Keratinocyte (primary cell): ENCODE measurements at places on chromosomes 7 and 10. TPM values are rescaled to one million over a fixed set of nuclear protein-coding genes. Genes with fewer than 3 reads are reported as not detected.

DNA sequence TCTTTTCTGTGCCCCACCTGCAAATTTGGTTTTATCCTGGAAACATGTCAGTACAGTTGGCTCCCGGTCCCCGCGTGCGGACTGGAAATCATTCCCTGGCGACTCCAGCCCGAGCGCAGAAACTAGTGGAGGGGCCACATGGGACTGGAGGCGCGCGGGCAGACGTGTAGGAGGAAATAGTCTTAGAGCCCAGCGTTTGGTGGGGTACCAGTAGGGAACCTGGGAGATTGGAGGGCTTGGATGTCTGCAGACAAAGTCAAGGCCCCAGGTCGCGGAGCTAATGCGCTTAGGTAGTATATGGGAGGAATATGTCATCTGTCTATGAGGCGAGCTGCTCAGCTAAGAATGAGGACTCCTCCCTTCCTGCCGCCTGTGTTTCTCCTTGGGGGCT lies 1.3 kb downstream of the GALNT17 start:
- H3K4me3 ChIP-seq = no peak overlapping the region
- no peaks in the 10 kb centered on the region for H3K36me3 ChIP-seq
- no peaks in the 10 kb centered on the region for H3K4me1 ChIP-seq

DNA sequence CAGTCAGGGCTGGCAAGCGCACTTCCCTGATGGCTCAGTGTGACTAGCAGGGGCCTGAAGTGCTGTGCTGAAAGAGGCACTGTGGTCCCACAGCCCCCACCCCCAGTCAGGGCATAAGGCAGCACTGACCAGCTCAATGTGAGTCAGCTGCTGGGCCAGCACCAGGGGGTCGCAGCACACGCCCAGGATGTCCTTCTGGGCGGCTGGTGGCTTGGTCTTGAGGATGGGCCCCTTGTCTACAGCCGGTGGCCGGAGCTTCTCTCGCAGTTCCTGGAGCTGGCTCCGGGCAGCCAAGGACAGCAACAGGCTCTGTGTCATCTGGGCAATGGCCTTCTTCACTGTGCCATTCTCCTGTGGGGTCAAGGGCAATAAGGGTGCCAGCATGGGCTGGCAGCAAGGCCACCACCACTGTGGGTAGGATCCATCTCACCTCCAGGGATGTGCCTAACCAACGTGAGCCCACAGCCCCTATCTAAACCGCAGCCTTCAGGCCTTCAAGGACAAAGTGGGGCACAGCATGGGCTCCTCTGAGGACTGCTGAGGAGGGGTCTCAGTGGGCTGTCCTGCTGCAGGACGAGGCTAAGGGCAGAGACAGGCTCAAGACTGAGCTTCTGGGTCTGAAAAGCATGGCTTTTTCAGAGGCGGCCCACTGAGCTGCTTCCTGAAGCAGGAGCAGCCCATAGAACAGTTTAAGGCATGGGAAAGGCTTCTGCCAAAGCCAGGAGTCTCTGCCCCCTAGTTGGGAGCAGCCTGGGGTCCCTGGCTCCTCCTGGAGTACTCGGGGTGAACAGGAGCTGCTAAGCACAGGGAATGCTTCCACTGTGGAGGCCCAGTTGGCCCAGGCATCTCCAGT lies 62.5 kb downstream of the CSGALNACT2 start:
- no peaks in the 10 kb centered on the region for H3K36me3 ChIP-seq
- DNase-seq = no peak
- H3K27me3 ChIP-seq = no peaks in the 10 kb centered on the region
- no peaks in the 10 kb centered on the region for H3K4me1 ChIP-seq
- H3K27ac ChIP-seq = no peak overlapping the region

DNA sequence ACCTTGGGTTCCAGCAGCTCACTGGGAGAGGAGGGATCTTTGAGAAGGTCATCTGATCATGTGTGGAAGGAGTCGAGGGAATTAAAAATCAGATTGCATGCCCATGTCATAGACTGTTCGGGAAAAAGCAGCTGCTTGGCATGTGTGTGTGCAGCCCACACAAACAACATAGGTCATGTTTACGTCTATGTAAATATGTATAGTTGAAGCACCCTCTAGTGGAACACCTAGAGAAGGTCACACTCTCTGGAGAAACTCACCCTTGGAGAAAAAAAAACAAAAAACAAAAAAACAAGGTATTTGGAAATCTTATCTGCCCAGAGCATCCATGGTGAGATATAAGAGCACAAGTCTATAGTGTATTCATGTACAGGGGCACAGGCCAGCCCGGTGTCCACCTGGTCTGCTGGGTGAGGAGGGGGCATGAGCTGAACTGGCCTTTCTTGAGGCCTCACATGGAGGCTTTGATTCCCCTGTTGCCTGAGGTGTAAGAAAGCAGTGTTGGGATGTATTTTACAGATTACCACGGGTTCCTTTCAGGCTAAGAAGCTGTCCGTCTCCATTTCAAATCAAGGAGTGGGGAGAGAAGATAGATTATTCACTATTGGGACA lies 98.0 kb downstream of the NPY start:
- peaks cover 11% of the 10 kb centered on the region for H3K4me1 ChIP-seq
- no peaks in the 10 kb centered on the region for H3K36me3 ChIP-seq
- H3K27ac ChIP-seq = no peak overlapping the region
- no peaks in the 10 kb centered on the region for H3K27me3 ChIP-seq
- DNase-seq = no peak

LAMTOR4 gene
- 99.2 to 151 TPM (median 115 TPM) in 3 replicates for polyA plus RNA-seq

DNA sequence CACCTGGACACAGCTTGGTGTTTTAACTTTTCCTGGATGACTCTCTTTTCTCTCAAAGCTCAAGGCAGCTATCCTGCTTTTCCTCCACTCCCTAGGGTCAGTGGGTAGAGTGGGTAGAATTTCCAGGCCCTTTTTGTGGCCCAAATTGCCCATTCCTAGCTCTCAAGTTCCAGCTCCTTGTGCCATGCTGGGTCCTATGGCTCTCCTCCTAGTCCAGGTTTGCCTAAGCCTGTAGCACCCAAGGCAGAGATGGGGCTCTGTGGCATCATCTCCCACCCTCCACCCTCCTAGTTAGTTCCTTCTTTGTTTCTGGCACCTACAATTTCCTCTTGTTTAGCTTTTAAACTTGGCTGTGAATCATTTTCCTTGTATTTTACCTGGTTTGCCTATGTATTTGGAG lies 9.7 kb downstream of the CPA4 start:
- H3K36me3 ChIP-seq = peaks cover 49% of the 10 kb centered on the region
- no peaks in the 10 kb centered on the region for H3K27me3 ChIP-seq
- no peak overlapping the region for H3K27ac ChIP-seq
- H3K4me1 ChIP-seq = no peaks in the 10 kb centered on the region
- no peak for DNase-seq
- H3K4me3 ChIP-seq = no peak overlapping the region

- no peaks in the 10 kb centered on the region for H3K27me3 ChIP-seq
- no peaks in the 10 kb centered on the region for H3K36me3 ChIP-seq
- peaks cover 11% of the 10 kb centered on the region for H3K4me1 ChIP-seq
- no peak overlapping the region for H3K27ac ChIP-seq
These were observed 33.4 kb upstream of the PLPP4 start for GRCh38 chr10:120423431-120424197.

DNA sequence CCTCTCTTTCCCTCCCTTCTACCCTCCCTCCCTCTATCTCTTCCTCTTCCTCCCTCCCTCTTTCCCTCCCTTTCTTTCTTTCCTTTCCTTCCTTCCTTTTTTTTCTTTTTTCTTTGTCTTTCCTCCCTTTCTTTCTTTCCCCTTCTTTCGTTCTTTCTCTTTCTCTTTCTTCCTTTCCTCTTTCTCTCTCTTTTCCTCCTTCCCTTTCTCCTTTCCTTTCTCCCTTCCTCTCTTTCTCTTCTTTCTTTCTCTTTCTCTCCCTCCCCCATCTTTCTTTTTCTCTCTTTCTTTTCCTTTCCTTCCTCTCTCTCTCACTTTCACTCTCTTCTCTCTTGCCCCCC lies 7.4 kb downstream of the CLDN3 start:
- H3K36me3 ChIP-seq = no peaks in the 10 kb centered on the region
- no peak overlapping the region for H3K27ac ChIP-seq
- H3K27me3 ChIP-seq = peaks cover 4% of the 10 kb centered on the region
- DNase-seq = no peak

- DNase-seq = no peak
- no peaks in the 10 kb centered on the region for H3K36me3 ChIP-seq
- peaks cover 2% of the 10 kb centered on the region for H3K4me1 ChIP-seq
- H3K27ac ChIP-seq = no peak overlapping the region
These were observed 60.9 kb downstream of the SEM1 start for GRCh38 chr7:96648784-96649183.

UTF1 gene
- not detected in 3 replicates for polyA plus RNA-seq

GRCh38 chr7:128427289-128427891 lies 17.6 kb upstream of the IMPDH1 start:
- H3K4me1 ChIP-seq = no peaks in the 10 kb centered on the region
- no peak overlapping the region for H3K27ac ChIP-seq
- no peak overlapping the region for H3K4me3 ChIP-seq
- no peak for DNase-seq
- H3K36me3 ChIP-seq = no peaks in the 10 kb centered on the region

GRCh38 chr7:29921404-29922010 lies 68.1 kb downstream of the SCRN1 start:
- H3K27me3 ChIP-seq = no peaks in the 10 kb centered on the region
- no peak overlapping the region for H3K4me3 ChIP-seq
- H3K4me1 ChIP-seq = no peaks in the 10 kb centered on the region
- H3K36me3 ChIP-seq = peaks cover 25% of the 10 kb centered on the region
- no peak overlapping the region for H3K27ac ChIP-seq
- peak; percentile 38 for DNase-seq

DNA sequence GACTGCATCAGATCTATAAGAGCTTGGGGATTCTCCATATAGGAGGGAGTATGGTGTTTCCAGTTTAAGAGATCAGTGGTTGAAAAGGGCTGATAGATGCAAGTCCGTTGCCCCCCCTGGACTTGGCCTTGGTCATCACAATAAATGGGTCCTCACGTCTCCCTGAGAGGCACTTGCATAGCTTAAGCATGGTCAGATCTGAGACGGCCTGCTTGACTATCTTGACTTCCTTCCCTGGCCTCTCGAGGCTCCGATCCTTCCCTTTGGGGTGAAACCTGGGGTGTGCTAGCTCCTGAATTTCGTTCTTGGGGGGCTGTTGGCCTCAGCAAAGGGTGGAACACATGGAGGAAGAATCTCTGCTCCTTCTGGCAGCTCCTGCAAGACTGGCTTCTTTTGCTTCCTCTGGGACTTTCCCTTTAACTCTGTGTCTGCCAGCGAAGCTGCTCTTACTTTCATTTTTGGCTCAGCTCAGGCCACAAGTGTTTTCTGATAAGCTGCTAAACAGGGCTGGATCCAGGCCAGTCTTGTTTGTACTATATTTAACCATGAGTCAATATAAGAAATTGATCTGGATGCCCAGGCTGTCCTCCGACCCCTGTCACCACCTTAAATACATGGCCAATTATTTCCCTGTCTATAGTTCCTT lies 11.2 kb upstream of the ZNF485 start:
- no peaks in the 10 kb centered on the region for H3K36me3 ChIP-seq
- H3K4me1 ChIP-seq = peaks cover 3% of the 10 kb centered on the region
- H3K27ac ChIP-seq = no peak overlapping the region
- no peak for DNase-seq

DIP2C gene
- 1.0 to 2.0 TPM (median 1.3 TPM) in 3 replicates for polyA plus RNA-seq

PKD1L1 gene
- 0.01 to 0.31 TPM (median 0.04 TPM) in 3 replicates for polyA plus RNA-seq

DNA sequence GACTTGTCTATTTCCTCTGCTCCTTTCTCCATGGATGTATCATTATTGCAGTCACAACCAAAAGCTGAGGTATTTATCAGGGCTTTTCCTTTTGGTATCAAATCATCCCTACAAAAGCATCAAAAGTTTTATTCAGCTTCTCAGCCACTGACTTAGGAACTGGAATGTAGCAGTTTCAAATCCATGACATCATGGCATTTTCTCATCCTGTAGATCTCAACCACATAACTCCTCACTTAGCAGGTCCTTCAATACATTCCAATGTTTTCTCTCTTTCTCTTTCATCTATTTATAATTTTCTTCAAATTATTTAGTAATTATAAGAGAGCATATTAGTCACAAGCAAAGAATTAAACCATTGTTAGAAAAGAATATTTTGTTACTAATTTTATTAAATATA lies 537.4 kb upstream of the SORCS1 start:
- no peaks in the 10 kb centered on the region for H3K4me1 ChIP-seq
- no peak overlapping the region for H3K27ac ChIP-seq
- DNase-seq = no peak

GRCh38 chr7:151663382-151664100 lies 143.8 kb upstream of the RHEB start:
- H3K27ac ChIP-seq = no peak overlapping the region
- no peaks in the 10 kb centered on the region for H3K36me3 ChIP-seq
- H3K27me3 ChIP-seq = no peaks in the 10 kb centered on the region
- no peak overlapping the region for H3K4me3 ChIP-seq
- no peaks in the 10 kb centered on the region for H3K4me1 ChIP-seq
- no peak for DNase-seq

DNA sequence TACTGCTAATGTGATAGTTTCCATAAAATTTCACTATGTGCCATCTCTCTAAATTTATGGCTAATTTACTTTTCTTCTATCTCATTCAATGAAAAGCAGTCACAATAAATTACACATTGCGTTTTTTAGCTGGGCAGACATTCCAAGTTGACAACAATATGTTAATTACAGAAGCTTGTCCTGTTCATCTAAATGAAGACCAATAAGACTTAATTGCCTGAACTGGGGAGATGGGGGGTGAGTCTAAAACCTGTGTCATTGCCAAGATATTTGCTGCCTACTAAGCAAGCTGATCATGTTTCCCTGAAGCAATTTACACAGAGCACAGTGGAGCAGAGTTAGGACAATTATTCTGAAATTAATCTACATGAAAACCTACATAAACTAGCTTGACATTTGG lies 89.3 kb upstream of the ADRB1 start:
- H3K27me3 ChIP-seq = no peaks in the 10 kb centered on the region
- no peaks in the 10 kb centered on the region for H3K36me3 ChIP-seq
- no peak overlapping the region for H3K27ac ChIP-seq
- H3K4me1 ChIP-seq = peaks cover 12% of the 10 kb centered on the region
- no peak overlapping the region for H3K4me3 ChIP-seq
- DNase-seq = no peak

DNA sequence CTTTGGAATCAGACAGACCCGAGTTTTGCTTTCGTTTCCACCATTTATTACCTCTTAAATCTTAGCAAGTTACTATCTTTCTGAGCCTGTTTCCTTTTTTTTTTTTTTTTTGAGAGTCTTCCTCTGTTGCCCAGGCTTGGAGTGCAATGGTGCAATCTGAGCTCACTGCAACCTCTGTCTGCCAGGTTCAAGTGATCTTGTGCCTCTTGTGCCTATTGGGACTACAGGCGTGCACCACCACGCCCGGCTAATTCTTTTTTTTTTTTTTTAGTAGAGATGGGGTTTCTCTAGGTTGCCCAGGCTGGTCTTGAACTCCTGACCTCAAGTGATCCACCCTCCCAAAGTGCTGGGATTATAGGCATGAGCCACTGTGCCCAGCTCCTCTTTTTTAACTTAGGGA lies 79.5 kb upstream of the LRRC17 start:
- no peaks in the 10 kb centered on the region for H3K27me3 ChIP-seq
- peaks cover 25% of the 10 kb centered on the region for H3K4me1 ChIP-seq
- H3K27ac ChIP-seq = no peak overlapping the region

GRCh38 chr7:142488036-142488633 lies 230.3 kb upstream of the PRSS58 start:
- DNase-seq = no peak
- no peaks in the 10 kb centered on the region for H3K4me1 ChIP-seq
- H3K27ac ChIP-seq = no peak overlapping the region
- H3K4me3 ChIP-seq = no peak overlapping the region
- no peaks in the 10 kb centered on the region for H3K27me3 ChIP-seq

OPN1SW gene
- not detected in 3 replicates for polyA plus RNA-seq

SOSTDC1 gene
- polyA plus RNA-seq = 0.31 to 0.63 TPM (median 0.32 TPM) in 3 replicates
